Tibial artery (tissue), 4 donors: ENCODE measurements at places on chromosomes 5 and 9.
A peak's percentile ranks its signal among the peaks of the same experiment; 100 is the strongest.

- H3K4me3 ChIP-seq, result no peak overlapping the region
- H3K4me1 ChIP-seq, result no peaks in the 10 kb centered on the region
- H3K27me3 ChIP-seq, result no peaks in the 10 kb centered on the region
- no peaks in the 10 kb centered on the region for H3K36me3 ChIP-seq
- no peak overlapping the region for H3K27ac ChIP-seq
- DNase-seq, result peak; percentile 63
Observed at GRCh38 chr5:179190851-179191505, 130.8 kb downstream of the ZNF354C start.

GRCh38 chr5:94791829-94792228 is 173.4 kb downstream of the SLF1 start:
- H3K27ac ChIP-seq, result no peak overlapping the region
- H3K4me3 ChIP-seq, result no peak overlapping the region
- no peaks in the 10 kb centered on the region for H3K27me3 ChIP-seq
- DNase-seq, result no peak
- H3K4me1 ChIP-seq, result no peaks in the 10 kb centered on the region
- H3K36me3 ChIP-seq, result no peaks in the 10 kb centered on the region

DNA sequence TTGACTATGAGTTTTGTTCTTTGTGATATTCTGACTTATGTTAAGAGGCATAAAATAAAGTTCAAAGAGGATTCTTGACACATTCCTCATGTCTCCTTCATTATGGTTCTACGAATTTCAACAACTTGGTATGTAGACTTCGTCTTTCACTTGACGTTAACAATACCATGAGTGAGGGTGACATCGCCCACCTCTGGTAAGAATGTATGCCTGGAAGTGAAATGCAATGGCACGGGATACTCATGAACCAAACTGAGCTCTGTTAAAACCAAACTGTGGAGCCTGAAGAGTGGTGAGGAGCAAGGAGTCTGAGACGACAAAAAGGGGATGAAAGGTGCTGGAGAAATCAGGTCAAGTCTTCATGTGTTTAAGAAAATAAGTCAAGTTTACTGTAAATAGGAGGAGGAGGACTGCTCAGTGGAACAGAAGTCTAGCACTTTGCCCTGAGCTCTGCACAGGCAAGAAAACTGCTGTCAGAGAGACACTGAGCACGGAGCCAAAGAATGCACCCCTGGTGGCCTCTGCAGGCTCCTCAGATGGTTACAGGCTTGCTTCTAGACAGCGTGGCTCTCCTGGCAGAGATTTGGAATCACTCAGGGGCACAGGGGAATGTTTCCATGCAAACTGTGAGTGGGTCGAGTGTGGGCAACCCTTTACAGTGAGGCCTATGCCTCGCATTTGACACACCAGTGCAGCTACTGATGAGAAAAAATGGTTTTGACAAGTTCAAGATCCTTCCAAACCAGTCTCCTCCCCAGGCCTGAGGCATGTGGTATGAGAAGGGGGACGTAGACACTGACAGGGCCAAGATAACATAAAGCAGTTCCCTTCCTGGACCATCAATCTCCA is 470.1 kb downstream of the IRX1 start:
- H3K36me3 ChIP-seq, result no peaks in the 10 kb centered on the region
- DNase-seq, result no peak
- H3K4me3 ChIP-seq, result no peak overlapping the region
- H3K4me1 ChIP-seq, result no peaks in the 10 kb centered on the region

GRCh38 chr5:82336226-82336958 is 58.2 kb upstream of the RPS23 start:
- peaks cover 30% of the 10 kb centered on the region for H3K4me1 ChIP-seq
- H3K4me3 ChIP-seq, result no peak overlapping the region
- H3K36me3 ChIP-seq, result no peaks in the 10 kb centered on the region
- H3K27me3 ChIP-seq, result no peaks in the 10 kb centered on the region
- DNase-seq, result no peak
- H3K27ac ChIP-seq, result peak overlapping the region; percentile 89

- no peak overlapping the region for H3K27ac ChIP-seq
- H3K4me3 ChIP-seq, result no peak overlapping the region
- no peaks in the 10 kb centered on the region for H3K4me1 ChIP-seq
- H3K27me3 ChIP-seq, result no peaks in the 10 kb centered on the region
Observed at GRCh38 chr5:33400675-33401074, 40.1 kb upstream of the TARS1 start.

- DNase-seq, result no peak
- peaks cover 23% of the 10 kb centered on the region for H3K36me3 ChIP-seq
- no peaks in the 10 kb centered on the region for H3K27me3 ChIP-seq
- H3K27ac ChIP-seq, result peak overlapping the region; percentile 30
Observed at GRCh38 chr9:104861397-104861796, 66.6 kb downstream of the ABCA1 start.
